ENCODE measurements at places on chromosomes 12 and 14.
A peak's percentile ranks its signal among the peaks of the same experiment; 100 is the strongest.

DNA sequence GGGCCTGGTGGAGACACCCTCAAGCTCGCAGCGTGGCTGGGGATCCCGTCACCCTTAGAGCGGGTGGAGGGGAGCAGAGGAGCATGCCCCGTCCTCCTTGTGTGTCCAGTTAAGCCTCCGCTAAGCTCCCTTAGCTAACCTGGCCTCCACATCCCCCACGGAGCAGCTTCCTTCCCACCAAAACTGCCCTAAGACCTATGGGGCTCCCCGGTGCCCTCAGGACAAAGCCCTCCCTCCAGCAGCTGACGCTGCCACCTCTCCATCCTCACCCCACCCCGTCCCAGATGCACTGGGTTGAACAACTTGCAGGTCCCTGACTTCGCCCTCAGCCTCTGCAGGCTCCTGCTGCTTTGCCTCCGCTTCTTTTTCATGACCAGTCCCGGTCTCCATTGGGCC is 4.0 kb downstream of the AHNAK2 start:
- no peak for DNase-seq

DNA sequence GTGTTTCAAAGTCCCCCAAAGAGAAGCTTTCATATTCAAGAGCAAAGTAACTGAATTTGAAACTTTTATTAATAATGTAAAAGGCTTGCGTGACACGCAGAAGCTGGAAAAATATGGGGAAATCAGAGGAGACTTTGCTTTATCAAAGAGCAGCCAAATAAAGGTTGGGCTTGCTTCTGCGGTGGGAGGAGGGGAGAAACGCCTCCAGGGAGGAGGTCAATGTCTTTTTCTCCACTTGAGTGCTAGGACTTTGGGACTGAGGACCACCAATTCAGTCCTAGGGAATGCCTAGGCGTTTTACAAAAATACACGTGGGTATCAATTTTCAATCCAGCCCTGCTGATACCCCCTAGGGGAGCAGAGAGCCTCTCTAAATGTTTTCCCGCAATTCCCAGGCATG is 60.9 kb upstream of the FZD10 start:
- no peak for DNase-seq

GRCh38 chr12:42030588-42030987 is 114.1 kb downstream of the GXYLT1 start:
- DNase-seq: no peak

- DNase-seq: peak; percentile 23
These were observed 1.1 kb upstream of the NDUFA12 start for GRCh38 chr12:95004610-95005009.
